ENCODE measurements at places on chromosomes 1 and 21.

DNA sequence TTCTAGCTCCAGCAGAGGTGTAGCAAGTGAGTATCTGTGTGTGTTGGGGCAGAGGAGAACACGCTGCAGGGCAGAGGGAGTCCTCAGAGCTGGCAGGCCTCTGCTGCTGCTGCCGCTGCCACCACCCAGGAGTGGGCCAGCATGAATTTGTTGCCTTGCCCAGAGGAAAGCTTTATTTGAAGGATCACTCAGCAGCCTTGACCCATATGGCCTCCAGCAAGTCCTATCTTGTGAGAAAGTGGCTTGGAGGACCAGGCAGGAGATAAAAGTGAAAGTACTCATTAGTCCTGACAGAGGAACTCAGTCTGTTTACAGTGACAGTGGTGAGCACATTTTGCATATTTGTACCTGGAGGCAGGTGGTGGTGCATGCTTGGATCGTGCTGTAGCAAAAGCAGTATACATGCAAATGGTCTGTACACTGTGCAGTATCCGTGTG lies 3.1 kb downstream of the TRAF5 start:
- DNase-seq = no peak

DNA sequence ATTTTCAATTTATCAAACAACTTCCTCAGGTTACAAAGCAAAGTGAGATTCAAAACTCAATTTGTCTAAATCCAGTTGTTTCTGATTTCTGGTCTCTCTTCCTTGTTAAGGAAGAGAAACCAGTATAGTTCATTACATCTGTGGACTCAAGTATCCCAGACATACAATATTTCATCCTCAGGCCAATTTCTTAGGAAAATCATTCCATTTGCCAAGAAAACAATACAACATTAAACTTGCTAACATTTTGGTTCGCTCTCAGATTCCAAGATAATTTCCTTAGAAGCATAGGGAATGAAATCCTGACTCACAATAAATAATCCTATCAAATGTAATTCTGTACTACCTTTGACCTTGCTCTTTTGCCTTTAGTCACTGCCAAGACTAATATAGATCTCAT lies 11.2 kb upstream of the TTLL7 start:
- no peak for DNase-seq

- DNase-seq = no peak
These were observed 5.8 kb upstream of the SPRR5 start for GRCh38 chr1:152941037-152941711.

GRCh38 chr1:168897249-168897648 lies 168.2 kb upstream of the DPT start:
- DNase-seq = no peak

GRCh38 chr1:20719261-20719660 lies 1.5 kb upstream of the KIF17 start:
- no peak for DNase-seq

- DNase-seq = no peak
These were observed 294.6 kb downstream of the RPS6KC1 start for GRCh38 chr1:213345621-213346020.

- no peak for DNase-seq
These were observed 5.6 kb upstream of the RABGAP1L start for GRCh38 chr1:174153825-174154107.

GRCh38 chr1:47436979-47437446 lies 831 bp upstream of the FOXD2 start:
- no peak for DNase-seq

GRCh38 chr1:36838888-36839287 lies 195.4 kb downstream of the GRIK3 start:
- no peak for DNase-seq

- DNase-seq = no peak
These were observed 99.1 kb upstream of the ERG start for GRCh38 chr21:38597421-38597820.

DNA sequence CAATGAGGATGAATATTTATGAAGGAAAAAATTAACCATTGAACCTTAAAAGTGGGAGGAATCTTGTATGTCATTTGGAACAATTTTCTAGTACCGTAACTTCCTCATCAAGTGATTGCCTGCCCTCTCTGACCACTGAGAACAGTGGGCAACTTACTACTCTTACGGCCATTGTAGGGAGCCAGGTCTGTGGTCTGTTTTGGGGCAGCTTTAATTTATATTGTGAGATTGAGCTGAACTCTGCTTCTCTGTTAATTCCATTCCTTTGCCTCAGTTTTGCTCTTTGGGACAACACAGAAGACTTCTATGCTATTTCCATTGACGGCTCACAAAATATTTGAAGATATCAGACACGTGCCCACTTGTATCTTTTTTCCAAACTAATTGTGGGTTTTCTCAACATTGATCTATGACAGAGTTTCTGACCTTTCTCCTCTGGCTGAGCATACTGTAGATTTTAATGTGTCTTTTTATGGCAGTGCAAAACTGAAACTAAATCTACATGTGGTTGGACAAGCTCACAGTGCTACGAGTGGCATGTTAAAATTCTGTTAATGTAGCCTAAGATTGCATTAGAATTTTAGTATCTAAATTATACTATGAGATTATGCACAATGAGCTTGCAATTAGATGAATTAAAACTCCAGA lies 27.8 kb upstream of the ZNF281 start:
- DNase-seq = no peak

- DNase-seq = no peak
These were observed 72.6 kb upstream of the PGBD5 start for GRCh38 chr1:230498704-230499103.

DNA sequence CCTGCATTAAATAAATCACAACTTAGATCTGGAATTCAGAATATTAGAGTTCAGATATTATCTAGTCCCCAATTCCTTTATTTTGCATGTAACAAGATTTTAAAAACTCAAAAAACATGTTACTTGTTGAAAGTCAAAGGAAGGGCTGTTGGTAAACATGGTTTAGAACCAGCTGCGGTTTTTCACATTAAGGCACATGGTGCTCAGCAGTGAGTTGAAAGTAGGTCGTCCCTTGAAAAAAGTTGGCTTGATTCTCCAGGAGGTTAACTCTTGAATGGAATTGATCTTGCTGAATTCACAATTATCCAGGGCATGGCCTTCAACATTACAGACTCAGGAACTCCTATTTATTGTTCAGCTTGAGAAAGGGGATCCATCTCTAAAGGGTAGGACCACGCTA lies 277.1 kb upstream of the DUSP10 start:
- DNase-seq = no peak

- no peak for DNase-seq
These were observed 15.2 kb downstream of the SLC27A3 start for GRCh38 chr1:153790313-153790965.

DNA sequence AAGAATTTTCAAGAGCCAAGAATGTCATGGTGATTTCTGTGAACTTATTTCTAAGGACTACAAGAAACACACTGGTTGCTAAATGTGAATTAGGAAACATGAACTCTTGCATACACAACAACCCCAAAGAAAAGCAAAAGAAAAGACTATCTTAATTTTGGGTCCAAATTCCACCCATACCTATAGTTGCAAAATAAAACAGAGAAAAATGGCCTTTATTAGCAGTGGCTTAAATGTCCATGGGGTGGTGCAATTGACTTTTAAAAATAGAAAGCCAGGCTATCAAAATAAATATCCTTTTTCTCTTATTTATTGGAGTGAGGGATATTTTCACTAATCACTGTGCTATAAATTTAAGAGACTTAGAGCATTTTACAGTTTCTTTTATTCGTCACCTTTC lies 80.9 kb upstream of the DPYD start:
- no peak for DNase-seq

- no peak for DNase-seq
These were observed 183.3 kb upstream of the ADGRL2 start for GRCh38 chr1:81617308-81617967.

- DNase-seq = no peak
These were observed 316.8 kb upstream of the CAMK1G start for GRCh38 chr1:209266590-209267205.

DNA sequence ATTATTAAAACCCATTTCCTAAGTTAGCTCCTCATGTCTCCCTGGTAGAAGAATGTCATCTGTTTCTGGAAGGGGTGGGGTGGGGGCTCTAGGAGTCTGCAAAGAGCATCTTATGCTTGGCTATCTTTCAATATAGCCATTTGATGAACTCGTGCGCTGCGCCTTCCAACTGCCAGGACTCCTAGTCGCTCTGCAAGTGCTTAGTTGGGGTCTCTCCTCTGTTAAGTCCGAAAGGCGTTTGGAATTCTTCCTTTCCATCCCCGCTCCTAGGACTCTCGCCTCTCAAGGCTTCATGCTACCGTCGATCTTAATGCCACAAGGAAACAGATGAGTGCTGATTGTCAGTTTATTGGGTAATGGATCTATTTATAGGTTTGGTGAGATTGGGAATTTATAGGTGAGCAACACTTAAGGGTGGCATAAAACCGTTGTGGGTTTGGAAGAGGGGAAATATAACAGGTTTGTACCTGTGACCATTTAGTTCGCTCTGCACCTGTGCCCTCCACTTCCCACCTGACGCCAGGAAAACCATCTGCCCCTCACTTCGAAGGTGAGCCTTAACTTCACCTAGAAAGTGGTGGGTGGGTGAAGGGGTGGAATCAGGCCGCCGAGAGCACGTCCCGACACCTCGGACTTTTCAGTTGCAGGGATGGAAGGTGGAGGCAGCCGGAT lies 1.1 kb downstream of the KCNH1 start:
- DNase-seq = no peak

GRCh38 chr21:29697555-29698193 lies 242.1 kb downstream of the GRIK1 start:
- no peak for DNase-seq

- no peak for DNase-seq
These were observed 128.2 kb upstream of the HOOK1 start for GRCh38 chr1:59686574-59686973.

GRCh38 chr1:1060281-1061000 lies 13.7 kb downstream of the RNF223 start:
- no peak for DNase-seq

DNA sequence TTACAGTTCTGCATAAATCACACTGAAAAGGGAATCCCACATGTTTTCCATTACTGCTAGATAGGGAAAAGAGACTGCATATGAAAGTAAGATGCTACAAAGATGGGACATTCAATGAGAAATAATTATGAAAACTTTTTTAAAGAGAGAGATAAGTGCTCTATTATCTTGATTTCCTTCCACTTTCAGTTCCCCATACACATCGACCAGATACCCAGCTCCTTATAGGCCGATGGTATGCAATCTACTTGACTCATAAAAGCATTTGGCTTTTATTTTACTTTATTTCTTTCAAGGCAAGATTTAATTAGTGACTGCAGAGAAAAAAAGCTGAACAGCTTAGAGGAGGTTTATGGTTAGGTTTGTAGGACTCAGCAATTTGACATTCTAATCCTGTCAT lies 13.1 kb downstream of the BRINP2 start:
- DNase-seq = no peak

Data from bone marrow (tissue), 2 donors.